ENCODE measurements at places on chromosomes 5 and 9.

DNA sequence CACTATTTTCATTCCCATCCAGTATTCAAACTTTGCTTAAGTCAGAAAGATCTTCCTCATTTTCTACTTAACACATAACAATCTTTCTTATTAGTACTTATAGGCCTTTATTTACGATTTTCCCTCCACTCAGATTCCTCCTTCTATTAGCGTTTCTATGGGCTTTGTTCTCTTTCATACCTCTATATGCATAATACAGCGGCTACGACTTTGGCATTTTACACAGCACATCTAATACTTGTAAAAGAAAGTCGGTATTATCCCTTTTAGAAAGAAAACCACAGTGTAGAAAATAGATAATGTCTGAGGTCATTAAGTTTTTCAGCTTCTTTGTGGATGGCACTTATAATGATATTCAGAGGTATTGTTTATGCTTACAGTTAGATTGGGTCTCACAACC, 8.4 kb downstream of the RBM18 start:
- DNase-seq: no peak

DNA sequence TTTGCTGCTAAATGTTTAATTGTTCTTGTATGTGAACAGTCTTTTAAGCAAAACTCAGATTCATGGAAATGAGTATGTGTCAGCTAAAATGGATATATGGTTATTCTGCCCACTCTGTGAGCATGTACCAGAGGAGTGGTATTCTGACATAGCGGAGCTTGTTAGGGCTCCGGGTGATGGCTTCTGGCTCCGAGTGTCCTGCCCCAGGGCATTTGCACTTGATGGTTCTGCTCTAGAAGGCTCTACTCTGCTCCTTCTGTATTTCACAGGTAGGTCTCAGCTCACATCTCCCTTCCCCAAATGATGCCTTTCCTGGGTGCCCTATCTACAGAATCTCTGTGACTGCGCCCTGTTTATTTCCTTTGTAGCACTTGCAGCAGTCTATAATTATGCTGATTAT, 113.3 kb downstream of the ARHGAP26 start:
- DNase-seq: no peak

DNA sequence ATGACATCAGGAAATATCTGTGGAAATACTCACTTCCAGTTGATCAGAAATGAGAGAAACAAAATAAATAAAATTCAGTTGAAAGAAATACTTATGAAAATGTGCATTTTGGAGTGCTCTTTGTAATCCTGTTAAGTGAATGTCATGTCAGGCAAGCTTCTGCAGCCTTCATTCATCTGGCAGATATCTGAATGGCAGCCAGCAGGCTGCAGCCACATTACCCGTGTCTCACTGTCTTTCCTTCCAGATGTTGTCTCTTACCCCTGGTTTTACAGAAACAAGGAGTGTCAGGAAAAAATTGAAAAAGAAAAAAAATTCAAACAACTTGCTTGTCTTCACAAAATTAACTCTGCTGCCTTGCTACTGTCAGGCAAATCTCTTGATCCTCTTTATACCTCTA, 445.0 kb upstream of the RIOK2 start:
- DNase-seq: no peak

DNA sequence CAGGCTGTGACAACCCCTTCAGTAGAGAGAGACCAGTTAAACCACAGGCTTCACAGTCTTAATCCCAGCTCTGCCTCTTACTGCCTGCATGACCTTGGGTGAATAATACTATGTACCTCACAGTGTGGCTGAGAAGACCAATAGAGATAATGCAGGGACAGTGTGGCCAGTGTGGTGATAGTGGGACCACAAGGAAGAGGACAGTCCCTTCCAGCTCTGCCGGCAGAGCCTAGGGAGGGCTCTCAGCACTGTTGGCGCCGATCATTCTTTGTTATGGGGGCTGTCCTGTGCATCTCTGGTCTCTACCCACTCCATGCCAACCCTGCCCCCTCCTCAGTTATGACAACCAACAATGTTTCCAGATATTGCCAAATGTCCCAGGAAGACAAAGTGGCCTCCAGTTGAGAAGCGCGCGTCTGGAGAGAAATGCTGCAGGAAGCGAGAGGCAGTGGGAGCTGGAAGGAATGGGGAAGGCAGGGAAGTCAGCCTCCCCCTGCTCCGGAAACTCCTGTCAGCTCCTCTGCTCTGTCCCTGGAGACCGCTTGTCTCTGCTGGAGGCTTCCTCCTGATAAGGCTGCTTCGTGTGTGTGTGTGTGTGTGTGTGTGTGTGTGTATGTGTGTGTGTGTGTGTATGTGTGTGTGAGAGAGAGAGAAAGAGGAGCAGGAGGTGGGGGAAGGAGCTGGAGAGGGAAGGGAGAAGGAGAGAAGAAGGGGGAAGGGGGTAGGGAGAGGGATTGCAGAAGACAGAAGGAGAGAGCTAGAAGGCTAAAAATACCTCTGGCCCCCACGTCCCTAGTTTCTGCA, 31.8 kb upstream of the FABP6 start:
- peak; percentile 51 for DNase-seq

DNA sequence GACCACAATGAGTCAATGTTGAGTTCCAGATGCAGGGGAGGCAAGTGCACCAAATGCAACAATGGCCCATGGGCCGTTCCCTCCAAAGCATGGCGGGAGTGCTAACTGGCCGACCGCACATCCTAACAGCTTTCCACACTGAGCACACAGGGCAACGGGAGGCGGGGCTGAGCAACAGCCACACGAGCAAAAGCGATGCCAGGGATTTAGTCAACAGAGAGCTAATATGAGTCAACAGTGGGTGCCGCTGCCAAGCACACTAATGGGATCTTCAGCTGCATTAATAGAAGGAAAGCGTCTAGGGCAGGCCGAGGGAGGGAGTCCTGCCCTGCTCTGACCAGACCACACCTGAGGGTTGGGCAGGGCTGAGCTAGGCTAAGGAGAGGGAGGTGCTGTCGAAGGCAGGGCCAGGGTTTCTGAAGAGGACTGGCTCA, 4.6 kb downstream of the EPB41L4B start:
- no peak for DNase-seq

- DNase-seq: no peak
Observed at GRCh38 chr5:6545770-6546690, 86.8 kb downstream of the NSUN2 start.

DNA sequence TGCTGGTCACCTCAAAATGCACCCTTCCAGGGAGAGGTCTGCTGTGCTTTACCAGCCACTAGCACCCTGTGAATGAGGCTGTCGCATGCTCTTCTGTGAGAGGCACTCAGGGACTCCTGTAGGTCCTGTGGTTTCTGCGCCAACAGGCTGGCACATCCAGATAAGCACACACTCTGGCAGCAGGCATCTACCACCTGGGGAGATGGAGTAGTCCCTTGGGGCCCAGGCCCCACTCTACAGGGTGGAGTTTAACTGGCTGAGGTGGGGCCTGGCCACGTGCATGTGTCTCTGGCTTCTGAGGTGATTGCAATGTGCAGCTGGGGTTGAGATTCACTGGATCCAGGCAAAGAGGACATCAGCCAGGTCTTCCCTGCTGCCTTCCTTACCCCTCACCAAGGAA, 32.3 kb downstream of the TMEM174 start:
- no peak for DNase-seq

DNA sequence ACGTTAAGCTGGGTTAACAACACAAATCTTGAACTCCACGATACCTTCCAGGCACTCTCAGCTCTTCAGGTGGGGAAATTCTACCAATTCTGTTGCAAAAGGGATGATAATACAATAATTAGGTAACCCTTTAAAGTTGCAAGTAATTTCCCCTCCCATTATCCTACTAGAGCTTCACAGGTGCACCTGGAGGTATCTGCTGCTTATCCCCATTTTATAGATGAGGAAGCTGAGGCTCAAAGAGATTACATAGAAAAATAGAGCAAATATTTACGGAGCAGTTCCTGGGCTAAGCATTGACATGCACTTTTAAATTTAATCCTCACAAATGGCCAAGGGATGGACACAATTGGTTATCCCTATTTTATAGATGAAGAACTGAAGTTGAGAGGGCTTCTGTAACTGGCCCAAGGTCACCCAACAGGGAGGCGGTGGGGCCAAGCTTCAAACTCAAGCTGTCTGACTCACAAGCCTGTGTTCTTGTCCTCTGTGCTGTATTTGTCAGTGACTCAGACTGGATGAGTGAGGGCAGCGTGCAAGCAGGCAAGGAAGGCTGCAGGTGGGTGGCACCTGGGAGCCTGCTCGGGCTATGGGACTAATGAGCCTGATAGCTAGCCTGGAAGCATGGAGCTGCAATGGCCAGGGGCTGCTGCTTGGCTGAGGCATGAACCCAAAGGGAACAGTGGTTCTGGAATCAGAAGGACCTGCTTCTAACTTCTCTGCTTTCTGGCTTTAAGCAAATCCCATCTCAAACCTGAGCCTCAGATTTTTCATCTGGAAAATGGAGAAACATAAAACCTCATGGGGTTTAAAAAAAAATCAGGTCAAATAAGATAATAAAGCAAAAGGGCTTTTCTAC, 105.5 kb downstream of the PDE6A start:
- DNase-seq: no peak

- DNase-seq: no peak
Observed at GRCh38 chr9:121739971-121740370, 88.5 kb downstream of the DAB2IP start.

DNA sequence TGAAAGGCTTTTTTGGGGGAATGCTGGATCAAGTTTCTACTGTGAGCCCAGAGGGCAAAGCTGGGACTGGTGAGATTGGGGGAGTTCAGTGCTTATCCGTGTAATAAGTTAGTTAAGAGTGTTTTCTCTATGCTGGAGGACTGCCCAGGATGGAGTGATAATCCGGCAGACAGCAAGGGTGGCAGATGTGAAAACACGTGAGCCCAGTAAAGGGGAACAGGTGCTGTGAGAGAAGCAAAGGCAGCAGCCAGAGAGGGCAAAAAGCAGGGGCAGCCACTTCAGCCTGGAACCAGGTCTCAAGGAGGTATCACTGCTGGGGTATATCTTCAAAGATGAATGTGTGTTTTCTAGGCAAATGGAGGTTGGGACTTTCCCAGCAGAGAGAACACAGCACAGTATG, 53.9 kb downstream of the GALNT10 start:
- no peak for DNase-seq

GRCh38 chr9:124858330-124859046, 3.3 kb downstream of the RPL35 start:
- DNase-seq: no peak

Data from endothelial cell (in vitro differentiated cells).